ENCODE measurements at places on chromosomes 2 and 18. TPM values are rescaled to one million over a fixed set of nuclear protein-coding genes. Genes with fewer than 3 reads are reported as not detected.
A peak's percentile ranks its signal among the peaks of the same experiment; 100 is the strongest.

GRCh38 chr2:68653538-68653982 is 10.2 kb downstream of the PROKR1 start:
- no peak overlapping the region for H3K27ac ChIP-seq
- H3K4me3 ChIP-seq = no peak overlapping the region
- H3K27me3 ChIP-seq = no peaks in the 10 kb centered on the region
- DNase-seq = no peak

KCNF1 gene
- total RNA-seq = 0.90 TPM

GALR1 gene
- total RNA-seq = 0.16 TPM

- H3K27me3 ChIP-seq = no peaks in the 10 kb centered on the region
- no peak for DNase-seq
- no peak overlapping the region for H3K27ac ChIP-seq
Observed at GRCh38 chr2:241940329-241940728, 70.8 kb downstream of the RTP5 start.

DNA sequence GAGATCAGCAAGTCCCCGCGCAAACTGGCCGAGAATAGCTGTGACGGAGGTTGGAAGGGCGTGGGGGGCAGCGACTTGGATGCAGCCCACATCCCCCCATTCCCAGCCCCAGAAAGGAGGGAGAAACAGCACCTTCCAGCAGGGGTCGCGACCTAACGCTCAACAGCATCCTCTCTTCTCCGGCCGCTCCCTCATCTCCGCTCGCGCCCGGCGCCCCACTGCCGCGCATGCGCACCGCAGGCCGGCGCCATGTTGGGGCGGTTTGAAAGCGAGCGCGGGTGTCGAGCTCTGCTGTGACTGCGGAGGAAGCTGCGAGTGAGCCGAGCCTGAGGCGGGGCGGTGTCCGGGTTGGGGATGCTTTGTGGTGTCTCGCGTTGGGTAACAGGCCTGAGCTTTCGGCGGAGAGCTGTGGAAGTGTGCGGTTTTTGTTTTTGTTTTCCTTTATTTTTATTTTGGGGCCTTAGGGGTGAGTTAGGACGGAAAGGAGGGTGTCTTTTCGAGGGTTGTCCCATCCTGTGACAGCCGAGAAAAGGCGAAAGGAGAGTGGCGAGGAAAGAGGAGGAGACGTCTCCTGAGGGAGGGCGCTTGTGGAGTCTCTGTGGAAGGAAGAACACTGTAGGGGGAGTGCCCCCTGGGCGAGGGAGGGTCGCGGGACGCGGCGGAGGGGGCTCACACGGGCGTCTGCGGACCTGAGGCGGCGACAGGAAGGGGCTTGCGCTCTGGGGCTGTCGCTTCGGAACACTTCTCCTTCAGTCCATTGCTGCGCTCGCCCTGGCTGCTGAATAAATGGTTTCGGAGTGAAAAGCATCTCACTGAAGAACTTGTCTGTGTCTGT is at the start of the genes C18orf54 and STARD6:
Gene C18orf54, plus strand, starts transcription at position 247 of the 835 bp plus-strand sequence. CDS start 2,667 bp downstream, outside the sequence.
Gene STARD6, minus strand, starts transcription at position 199 of the 835 bp plus-strand sequence. CDS start 3,285 bp downstream, outside the sequence.
- H3K4me3 ChIP-seq = peak within 1 kb of the TSS; percentile 60
- H3K27ac ChIP-seq = peak within 1 kb of the TSS; percentile 44
- no peaks in the 10 kb centered on the region for H3K27me3 ChIP-seq
- H3K4me1 ChIP-seq = no peaks in the 10 kb centered on the region
- H3K36me3 ChIP-seq = no peaks in the 10 kb centered on the region

DNA sequence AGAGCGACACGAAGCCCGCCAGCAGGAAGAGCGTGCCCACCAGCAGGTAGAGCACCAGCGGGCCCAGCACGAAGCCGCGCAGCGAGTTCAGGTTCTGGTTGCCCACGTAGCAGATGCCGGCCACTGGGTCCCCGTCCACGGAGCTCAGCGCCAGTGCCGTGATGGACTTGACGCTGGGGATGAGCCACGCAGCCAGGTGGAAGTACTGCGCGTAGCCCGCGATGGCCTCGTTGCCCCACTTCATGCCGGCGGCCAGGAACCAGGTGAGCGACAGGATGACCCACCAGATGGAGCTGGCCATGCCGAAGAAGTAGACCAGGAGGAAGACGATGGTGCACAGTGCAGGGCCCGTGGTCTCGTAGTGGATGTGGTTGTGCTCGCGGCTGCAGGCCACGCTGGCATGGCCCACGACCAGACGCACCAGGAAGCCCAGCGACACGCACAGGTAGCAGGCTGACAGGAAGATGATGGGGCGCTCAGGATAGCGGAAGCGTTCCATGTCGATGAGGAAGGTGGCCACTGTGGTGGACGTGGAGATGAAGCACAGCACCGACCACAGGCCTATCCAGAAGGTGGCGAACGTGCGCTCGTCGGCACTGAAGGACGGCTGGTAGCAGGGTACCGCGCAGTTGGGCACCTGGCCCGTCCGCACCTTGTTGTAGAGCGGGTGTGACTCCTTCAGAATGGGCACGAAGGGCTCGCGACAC is 2.1 kb downstream of the FZD5 start:
- peaks cover 9% of the 10 kb centered on the region for H3K4me1 ChIP-seq
- H3K27ac ChIP-seq = peak overlapping the region; percentile 93
- peak; percentile 74 for DNase-seq
- peak overlapping the region; percentile 86 for H3K4me3 ChIP-seq
- no peaks in the 10 kb centered on the region for H3K36me3 ChIP-seq
- H3K27me3 ChIP-seq = no peaks in the 10 kb centered on the region

Data from colonic mucosa (tissue), 4 donors.